Camera-type eye (tissue), 1 donor: ENCODE measurements at places on chromosomes 16 and 17. TPM values are rescaled to one million over a fixed set of nuclear protein-coding genes. Genes with fewer than 3 reads are reported as not detected.

Gene KRT36
- total RNA-seq = not detected

Gene CRYM
- total RNA-seq = 58.2 TPM

Gene PIK3R6
- 2.5 TPM for total RNA-seq

Gene CSNK1D
- total RNA-seq = 82.4 TPM

Gene FOXJ1
- 1.6 TPM for total RNA-seq

Gene SNAI3
- 1.4 TPM for total RNA-seq

Gene DHRS7C
- total RNA-seq = 1.7 TPM

Gene FLOT2
- 47.6 TPM for total RNA-seq

Gene TXNL4B
- 19.2 TPM for total RNA-seq

Gene GPRC5B
- 57.1 TPM for total RNA-seq

Gene NPIPA7
- 3.7 TPM for total RNA-seq

Gene SGCA
- total RNA-seq = 13.5 TPM

Gene SLFN13
- total RNA-seq = 2.7 TPM

Gene MMP25
- total RNA-seq = 2.1 TPM
